ENCODE measurements at places on chromosomes 5 and 9.

GRCh38 chr9:110933350-110934001 is 104.8 kb downstream of the LPAR1 start:
- no peak for DNase-seq

DNA sequence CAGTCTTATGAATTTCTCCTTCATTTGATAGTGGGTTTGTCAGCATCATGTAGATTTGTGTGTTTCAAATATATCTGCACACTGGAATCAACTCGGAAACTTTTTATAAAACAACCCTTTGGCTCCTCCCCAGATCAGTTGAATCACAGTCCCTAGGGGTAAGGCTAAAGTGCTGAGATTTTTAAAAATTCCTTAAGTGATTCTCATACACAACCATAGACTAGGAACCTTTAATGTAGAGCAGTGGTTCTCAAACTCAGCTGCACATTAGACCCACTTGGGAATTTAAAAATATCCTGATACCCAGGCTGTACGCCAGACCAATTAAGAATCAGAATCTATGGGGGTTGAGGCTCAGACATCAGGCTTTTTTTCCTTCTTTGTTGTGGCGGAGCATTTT is 17.5 kb upstream of the JAK2 start:
- no peak for DNase-seq

- no peak for DNase-seq
These were observed 102.7 kb upstream of the VCAN start for GRCh38 chr5:83368835-83369234.

GRCh38 chr9:129289131-129289731 is 111.2 kb upstream of the IER5L start:
- peak; percentile 1 for DNase-seq

DNA sequence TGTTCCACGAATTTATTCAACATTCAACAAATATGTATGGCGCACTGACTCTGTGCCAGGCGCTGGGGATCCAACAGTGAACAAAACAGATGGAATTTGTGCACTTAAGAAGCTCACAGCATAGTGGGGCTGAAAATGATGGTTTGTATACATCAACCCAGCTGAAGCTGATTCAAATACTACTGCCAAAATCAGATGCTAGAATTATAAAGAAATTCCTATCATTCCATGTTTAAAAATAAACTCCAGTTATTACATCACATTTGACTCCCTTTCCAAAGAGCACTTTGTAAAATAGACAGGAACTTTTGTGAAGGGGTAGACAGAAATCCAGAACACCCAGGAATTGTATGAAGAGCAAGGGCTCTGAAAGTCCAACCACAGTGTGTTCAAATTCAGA is 54.1 kb downstream of the ZNF608 start:
- DNase-seq: no peak

GRCh38 chr5:73297430-73297829 is 124.4 kb downstream of the TMEM174 start:
- DNase-seq: no peak

- DNase-seq: no peak
These were observed 358.3 kb upstream of the IRX1 start for GRCh38 chr5:3237276-3237868.

- DNase-seq: peak; percentile 45
These were observed 44.1 kb upstream of the STXBP1 start for GRCh38 chr9:127567730-127568617.

- DNase-seq: no peak
These were observed 486.6 kb downstream of the ARHGEF28 start for GRCh38 chr5:74112372-74113195.

DNA sequence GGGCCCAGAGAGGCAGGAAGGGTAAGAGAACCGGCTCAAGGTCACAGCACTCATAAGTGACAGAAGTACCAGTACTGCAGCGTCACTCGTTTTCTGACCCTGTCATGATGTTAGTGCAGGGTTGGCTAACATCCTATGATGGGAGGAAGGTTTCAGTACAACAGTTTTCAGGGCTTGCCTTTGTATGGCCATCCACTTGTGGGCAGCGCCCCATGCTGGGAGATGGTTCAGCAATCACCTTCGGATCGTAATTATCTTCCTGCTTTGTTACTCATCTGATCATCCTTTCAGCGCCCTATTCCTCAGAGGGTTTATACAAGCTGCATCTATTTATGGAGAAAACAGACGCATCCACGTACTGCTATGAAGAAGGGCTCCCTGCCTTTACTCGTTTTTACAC is 2.4 kb downstream of the MAP1B start:
- no peak for DNase-seq

- no peak for DNase-seq
These were observed 304.5 kb downstream of the CWC27 start for GRCh38 chr5:65073250-65073661.

DNA sequence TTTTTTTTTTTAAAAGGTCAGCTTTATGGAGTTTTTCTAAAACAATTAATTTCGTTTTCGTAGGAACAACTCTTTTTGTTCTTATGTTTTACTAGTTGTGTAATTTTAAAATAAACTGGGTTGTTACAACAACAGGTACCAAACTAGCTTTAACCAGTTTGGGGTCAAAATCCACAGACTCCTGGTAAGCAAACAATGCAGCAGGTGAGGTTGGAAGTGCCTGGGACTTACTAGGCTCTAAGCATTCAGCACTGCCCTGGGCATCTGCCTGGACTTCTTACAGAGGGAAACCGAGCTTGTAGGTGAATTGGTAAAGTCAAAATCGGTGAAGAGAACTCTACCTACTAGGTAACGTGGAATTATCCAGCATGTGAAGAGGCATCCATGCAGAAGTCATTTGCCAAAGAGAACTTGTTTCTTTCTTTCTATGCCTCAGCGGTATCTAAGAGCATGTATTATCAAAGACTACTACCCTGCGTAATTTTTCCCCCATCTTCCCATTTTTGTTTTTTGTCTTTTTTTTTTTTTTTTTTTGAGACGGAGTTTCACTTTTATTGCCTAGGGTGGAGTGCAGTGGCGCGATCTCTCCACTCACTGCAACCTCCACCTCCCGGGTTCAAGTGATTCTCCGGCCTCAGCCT is 145.4 kb downstream of the KCTD16 start:
- no peak for DNase-seq
